B cell (primary cell): ENCODE measurements at places on chromosomes 7 and 10. TPM values are rescaled to one million over a fixed set of nuclear protein-coding genes. Genes with fewer than 3 reads are reported as not detected.

Gene SMURF1
- 27.1 and 28.6 TPM in 2 replicates for total RNA-seq

Gene DRGX
- total RNA-seq: not detected in 2 replicates

GRCh38 chr10:132297526-132297925, 10.2 kb downstream of the STK32C start:
- H3K4me3 ChIP-seq: no peak overlapping the region
- H3K36me3 ChIP-seq: no peaks in the 10 kb centered on the region
- H3K27ac ChIP-seq: no peak overlapping the region
- H3K27me3 ChIP-seq: peaks cover 14% of the 10 kb centered on the region
- H3K4me1 ChIP-seq: peaks cover 7% of the 10 kb centered on the region

- no peak for DNase-seq
- no peak overlapping the region for H3K4me3 ChIP-seq
- peaks cover 3% of the 10 kb centered on the region for H3K4me1 ChIP-seq
- no peak overlapping the region for H3K27ac ChIP-seq
- H3K36me3 ChIP-seq: peaks cover 14% of the 10 kb centered on the region
- no peaks in the 10 kb centered on the region for H3K27me3 ChIP-seq
Measured at GRCh38 chr7:157151626-157152339, 13.1 kb downstream of the UBE3C start.

DNA sequence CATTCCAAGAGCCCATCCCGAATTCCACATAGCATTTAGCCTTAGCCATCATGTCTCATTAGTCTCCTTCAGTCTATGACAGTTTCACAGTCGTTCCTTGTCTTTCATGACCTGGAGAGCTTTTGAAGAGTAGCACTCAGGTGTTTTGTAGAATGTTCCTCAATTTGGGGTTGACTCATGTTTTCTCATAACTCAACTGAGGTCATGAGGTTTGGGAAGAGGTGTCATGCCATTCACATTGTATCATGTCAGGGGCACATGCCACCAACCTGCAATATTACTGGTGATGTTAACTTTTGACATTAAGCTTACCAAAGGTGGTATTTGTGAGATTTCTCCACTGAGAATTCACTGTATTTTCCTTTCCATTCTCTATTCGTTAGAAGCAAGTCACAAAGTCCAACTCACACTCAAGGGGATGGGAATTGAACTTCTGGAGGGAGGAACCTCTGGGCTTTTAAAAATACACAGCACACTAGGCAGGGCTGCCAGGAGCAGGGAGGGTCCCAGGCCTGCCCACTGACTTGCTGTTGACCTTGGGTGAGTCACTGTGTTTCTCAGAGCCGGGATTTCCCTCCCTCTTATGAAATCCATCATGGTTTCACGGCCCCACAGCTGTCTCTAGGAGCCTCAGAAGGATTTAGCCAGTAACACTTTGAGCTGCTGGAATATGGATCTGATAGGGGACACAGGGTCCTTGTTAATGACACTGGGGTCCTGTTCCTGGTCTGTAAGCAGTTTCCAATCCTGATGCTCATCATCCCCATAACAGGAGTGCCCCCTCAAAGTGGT, 74.4 kb upstream of the TCF7L2 start:
- no peak overlapping the region for H3K27ac ChIP-seq
- DNase-seq: no peak
- no peaks in the 10 kb centered on the region for H3K4me1 ChIP-seq

Gene CDK1
- 0.71 and 1.1 TPM in 2 replicates for total RNA-seq

GRCh38 chr7:124764051-124764846, 1.3 kb downstream of the GPR37 start:
- no peak overlapping the region for H3K27ac ChIP-seq
- H3K4me3 ChIP-seq: no peak overlapping the region
- H3K27me3 ChIP-seq: peaks cover 29% of the 10 kb centered on the region

- peaks cover 15% of the 10 kb centered on the region for H3K36me3 ChIP-seq
- no peaks in the 10 kb centered on the region for H3K27me3 ChIP-seq
- H3K4me1 ChIP-seq: no peaks in the 10 kb centered on the region
- no peak overlapping the region for H3K4me3 ChIP-seq
- H3K27ac ChIP-seq: no peak overlapping the region
- DNase-seq: no peak
Measured at GRCh38 chr7:43954524-43955228, 28.4 kb downstream of the UBE2D4 start.

Gene CCAR1
- 98.9 and 101 TPM in 2 replicates for total RNA-seq

GRCh38 chr7:111678986-111679385, 116.7 kb upstream of the IMMP2L start:
- DNase-seq: no peak
- no peaks in the 10 kb centered on the region for H3K36me3 ChIP-seq
- no peaks in the 10 kb centered on the region for H3K4me1 ChIP-seq

Gene TMEM213
- not detected in 2 replicates for total RNA-seq

- no peaks in the 10 kb centered on the region for H3K27me3 ChIP-seq
- no peak overlapping the region for H3K4me3 ChIP-seq
- no peak overlapping the region for H3K27ac ChIP-seq
- no peaks in the 10 kb centered on the region for H3K4me1 ChIP-seq
- no peaks in the 10 kb centered on the region for H3K36me3 ChIP-seq
- no peak for DNase-seq
Measured at GRCh38 chr7:119281181-119281846, 991.7 kb upstream of the KCND2 start.

GRCh38 chr10:87844837-87845623, 18.3 kb downstream of the KLLN start:
- H3K27me3 ChIP-seq: no peaks in the 10 kb centered on the region
- no peaks in the 10 kb centered on the region for H3K4me1 ChIP-seq
- no peaks in the 10 kb centered on the region for H3K36me3 ChIP-seq
- no peak overlapping the region for H3K27ac ChIP-seq
- no peak overlapping the region for H3K4me3 ChIP-seq
- DNase-seq: no peak

Gene ANXA8L1
- total RNA-seq: not detected in 2 replicates

- DNase-seq: no peak
- H3K36me3 ChIP-seq: no peaks in the 10 kb centered on the region
- no peak overlapping the region for H3K27ac ChIP-seq
- H3K4me1 ChIP-seq: peaks cover 8% of the 10 kb centered on the region
- no peaks in the 10 kb centered on the region for H3K27me3 ChIP-seq
Measured at GRCh38 chr10:76626386-76626785, 1011.2 kb downstream of the KCNMA1 start.

DNA sequence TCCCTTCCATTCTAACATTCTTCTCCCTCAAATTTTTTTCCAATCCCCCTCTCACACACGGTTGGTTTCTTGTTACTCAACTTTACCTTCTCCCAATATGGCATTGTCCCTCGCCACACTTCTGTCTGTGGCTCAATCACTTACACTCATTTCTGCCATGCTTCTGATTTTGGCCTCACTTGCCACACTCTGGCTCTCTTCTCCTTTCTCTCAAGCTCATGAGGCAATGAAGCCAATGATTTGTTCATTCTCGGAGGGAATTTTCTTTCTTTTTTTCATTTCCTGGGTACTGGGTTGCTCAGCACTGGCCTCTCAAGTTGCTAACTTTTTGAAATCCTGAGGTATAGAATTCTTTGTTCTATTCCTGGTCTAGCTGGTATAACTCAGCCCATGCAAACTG, 4.0 kb upstream of the MYOZ1 start:
- H3K4me3 ChIP-seq: no peak overlapping the region
- H3K27ac ChIP-seq: no peak overlapping the region
- H3K27me3 ChIP-seq: no peaks in the 10 kb centered on the region
- no peak for DNase-seq
- H3K4me1 ChIP-seq: peaks cover 28% of the 10 kb centered on the region
- H3K36me3 ChIP-seq: no peaks in the 10 kb centered on the region

DNA sequence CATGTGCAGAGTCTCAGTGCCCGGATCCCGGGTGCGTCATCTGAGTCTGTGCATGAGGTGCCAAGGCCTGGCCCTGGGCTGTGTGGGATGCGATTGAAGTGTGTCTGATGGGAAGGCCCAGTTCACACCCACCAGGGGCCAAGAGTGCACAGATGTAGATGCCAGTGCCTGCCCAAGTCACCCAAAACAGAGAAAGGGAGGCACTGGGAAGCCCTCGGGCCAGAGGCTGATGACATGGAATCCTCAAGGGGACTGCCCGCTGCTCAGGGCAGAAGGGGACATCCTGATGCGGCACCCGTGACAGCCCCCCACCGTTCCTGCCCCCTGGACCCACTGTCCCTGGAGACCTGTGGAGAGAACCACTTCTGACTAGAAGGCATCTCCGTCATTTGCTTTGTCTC, 72.2 kb upstream of the ZNF479 start:
- H3K4me1 ChIP-seq: no peaks in the 10 kb centered on the region
- no peaks in the 10 kb centered on the region for H3K27me3 ChIP-seq
- no peak overlapping the region for H3K27ac ChIP-seq
- no peak for DNase-seq
- H3K4me3 ChIP-seq: no peak overlapping the region

DNA sequence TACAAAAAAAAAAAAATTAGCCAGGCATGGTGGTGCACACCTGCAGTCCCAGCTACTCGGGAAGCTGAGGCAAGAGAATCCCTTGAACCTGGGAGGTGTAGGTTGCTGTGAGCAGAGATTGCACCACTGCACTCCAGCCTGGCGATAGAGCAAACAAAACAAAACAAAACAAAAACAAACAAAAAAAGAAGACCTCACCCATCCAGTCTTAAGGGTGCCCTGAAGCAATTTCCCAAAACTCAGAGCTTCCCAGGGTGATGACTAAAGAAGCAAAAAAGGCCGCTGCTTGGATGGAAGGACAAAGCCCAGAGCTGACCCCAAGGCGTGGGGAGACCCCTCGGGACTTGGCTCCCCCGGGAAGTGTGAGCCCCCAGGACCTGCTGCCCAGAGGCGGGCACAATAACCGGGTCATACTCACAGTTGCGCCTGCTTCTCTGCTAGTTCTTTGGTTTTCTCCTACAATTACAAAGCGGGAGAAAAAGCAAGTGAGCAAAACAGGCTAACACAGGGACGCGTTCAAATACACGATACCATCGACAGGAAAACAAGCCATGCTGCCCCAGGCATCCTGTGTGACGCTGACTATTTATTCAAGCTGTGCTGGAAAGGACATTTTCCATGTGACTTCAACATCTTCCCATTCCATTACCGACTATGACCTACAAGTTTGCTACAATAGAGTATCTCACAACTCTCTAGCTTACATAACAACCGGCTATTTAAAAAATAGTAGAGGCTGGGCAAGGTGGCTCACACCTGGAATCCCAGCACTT, 29.9 kb downstream of the PAPOLB start:
- no peak overlapping the region for H3K4me3 ChIP-seq
- no peak overlapping the region for H3K27ac ChIP-seq
- DNase-seq: no peak

GRCh38 chr7:149865437-149865836, 8.3 kb upstream of the ATP6V0E2 start:
- H3K36me3 ChIP-seq: peaks cover 18% of the 10 kb centered on the region
- no peak for DNase-seq
- no peak overlapping the region for H3K27ac ChIP-seq
- H3K27me3 ChIP-seq: no peaks in the 10 kb centered on the region
- no peak overlapping the region for H3K4me3 ChIP-seq
- H3K4me1 ChIP-seq: peaks cover 37% of the 10 kb centered on the region

- no peaks in the 10 kb centered on the region for H3K27me3 ChIP-seq
- H3K27ac ChIP-seq: no peak overlapping the region
- H3K4me1 ChIP-seq: no peaks in the 10 kb centered on the region
- H3K4me3 ChIP-seq: no peak overlapping the region
Measured at GRCh38 chr10:131810036-131810804, 90.6 kb upstream of the PPP2R2D start.

GRCh38 chr10:17001297-17001744, 128.3 kb downstream of the CUBN start:
- no peaks in the 10 kb centered on the region for H3K27me3 ChIP-seq
- H3K4me1 ChIP-seq: no peaks in the 10 kb centered on the region
- DNase-seq: no peak
- H3K36me3 ChIP-seq: no peaks in the 10 kb centered on the region
- no peak overlapping the region for H3K4me3 ChIP-seq

DNA sequence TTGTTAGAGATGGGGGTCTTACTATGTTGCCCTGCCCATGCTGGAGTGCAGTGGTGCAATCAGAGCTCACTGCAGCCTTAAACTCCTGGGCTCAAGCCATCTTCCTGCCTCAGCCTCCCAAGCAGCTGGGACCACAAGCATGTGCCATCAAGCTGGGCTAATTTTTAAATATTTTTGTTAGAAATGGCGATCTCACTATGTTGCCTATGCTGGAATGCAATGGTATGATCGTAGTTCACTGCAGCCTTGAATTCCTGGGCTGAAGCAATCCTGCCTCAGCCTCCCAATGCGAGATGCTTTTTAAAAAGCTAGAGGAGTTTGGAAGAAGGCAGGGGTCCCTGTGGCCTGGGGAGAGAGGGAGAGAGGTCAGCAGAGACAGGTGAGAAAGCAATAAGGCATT, 600.1 kb upstream of the AUTS2 start:
- H3K4me3 ChIP-seq: no peak overlapping the region
- H3K27ac ChIP-seq: no peak overlapping the region
- DNase-seq: no peak
- no peaks in the 10 kb centered on the region for H3K36me3 ChIP-seq

Gene CYP3A4
- not detected in 2 replicates for total RNA-seq

DNA sequence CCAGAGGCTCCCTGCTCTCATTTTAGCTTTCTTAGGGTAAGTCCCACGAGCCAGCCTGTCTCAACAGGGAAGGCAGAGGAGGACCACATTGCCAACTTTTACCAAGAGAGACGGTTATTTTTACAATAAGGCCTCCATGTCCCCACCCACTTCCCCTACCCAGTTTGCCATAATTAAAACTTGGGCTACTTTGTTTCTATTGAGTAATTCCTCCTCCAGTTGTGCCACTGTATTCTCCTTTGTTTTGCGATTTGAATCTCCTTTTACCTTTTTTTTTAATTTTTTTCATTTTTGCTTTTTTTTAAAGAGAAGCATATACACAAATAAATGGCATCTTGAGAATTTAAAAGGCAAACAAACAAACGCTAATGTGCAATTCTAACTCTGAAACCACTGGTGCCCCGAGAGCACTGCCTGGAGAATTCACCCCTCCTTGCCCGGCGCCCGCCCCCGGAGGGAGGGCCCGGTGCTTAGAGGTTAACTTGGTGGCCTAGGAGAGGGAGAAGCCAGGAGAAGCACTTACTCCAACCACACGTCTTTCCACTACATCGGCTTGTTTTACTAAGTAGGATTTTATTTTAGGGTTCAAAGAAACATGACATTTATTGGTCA, 282.3 kb downstream of the USP6NL start:
- H3K27me3 ChIP-seq: no peaks in the 10 kb centered on the region
- H3K27ac ChIP-seq: peak overlapping the region; percentile 53
- H3K4me1 ChIP-seq: no peaks in the 10 kb centered on the region

GRCh38 chr7:43211693-43212092, 99.2 kb downstream of the HECW1 start:
- H3K36me3 ChIP-seq: no peaks in the 10 kb centered on the region
- no peak for DNase-seq
- no peaks in the 10 kb centered on the region for H3K4me1 ChIP-seq
- no peaks in the 10 kb centered on the region for H3K27me3 ChIP-seq

GRCh38 chr7:40544871-40545303, 410.1 kb downstream of the SUGCT start:
- no peaks in the 10 kb centered on the region for H3K27me3 ChIP-seq
- H3K4me3 ChIP-seq: no peak overlapping the region
- no peak for DNase-seq
- H3K27ac ChIP-seq: no peak overlapping the region
- H3K4me1 ChIP-seq: no peaks in the 10 kb centered on the region

Gene PRPS1L1
- total RNA-seq: not detected in 2 replicates
